ENCODE measurements at places on chromosomes 3 and 15.

DNA sequence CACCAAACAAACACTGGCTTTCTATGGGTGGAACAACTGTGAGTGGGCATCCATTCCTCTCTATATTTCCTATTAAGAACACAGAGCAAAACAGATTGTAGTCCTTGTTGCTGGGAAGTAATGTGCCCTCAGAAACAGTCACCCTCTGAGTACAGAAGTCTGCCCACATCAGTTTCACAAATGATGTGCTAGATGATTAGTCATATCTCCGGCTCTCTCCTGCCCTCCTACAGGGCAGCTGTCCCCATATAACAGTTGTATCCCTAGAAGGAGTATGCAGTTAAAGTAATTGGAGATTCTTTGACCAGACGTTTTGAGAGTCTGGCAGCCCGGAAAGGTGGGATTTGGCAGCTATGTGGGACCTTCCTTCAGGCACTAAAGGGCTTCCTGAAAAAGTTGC lies 159.9 kb downstream of the APBA2 start:
- no peak for DNase-seq

DNA sequence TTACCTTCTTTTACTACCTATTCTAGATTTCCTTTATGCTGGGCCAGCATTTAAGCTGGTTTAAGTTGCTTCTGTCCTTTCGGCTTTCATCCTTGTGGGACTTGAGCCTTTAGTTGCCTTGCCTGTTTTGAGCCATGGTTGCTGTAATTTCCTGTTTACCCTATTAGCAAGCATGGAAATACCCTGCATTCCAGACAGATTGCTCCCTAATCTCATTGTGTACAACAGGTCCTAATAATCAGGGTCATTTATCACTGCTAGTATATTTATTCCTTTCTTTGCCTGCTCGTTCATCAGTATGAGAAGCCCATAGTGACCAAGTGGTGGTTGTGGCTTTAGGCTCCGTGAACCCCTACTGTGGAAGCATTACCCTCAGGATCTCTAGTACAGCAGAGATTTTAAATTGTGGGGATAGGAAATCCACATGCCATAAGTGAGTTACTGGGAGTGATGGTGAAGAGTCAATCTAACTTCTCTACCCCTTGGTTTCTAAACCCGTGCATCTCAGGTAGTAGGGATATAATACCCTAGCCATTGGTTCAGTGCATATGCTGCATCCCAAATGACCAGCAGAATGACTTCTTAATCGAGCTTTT lies 31.9 kb downstream of the NCK1 start:
- no peak for DNase-seq

GRCh38 chr3:155407971-155408370 lies 114.5 kb upstream of the STRIT1 start:
- no peak for DNase-seq

DNA sequence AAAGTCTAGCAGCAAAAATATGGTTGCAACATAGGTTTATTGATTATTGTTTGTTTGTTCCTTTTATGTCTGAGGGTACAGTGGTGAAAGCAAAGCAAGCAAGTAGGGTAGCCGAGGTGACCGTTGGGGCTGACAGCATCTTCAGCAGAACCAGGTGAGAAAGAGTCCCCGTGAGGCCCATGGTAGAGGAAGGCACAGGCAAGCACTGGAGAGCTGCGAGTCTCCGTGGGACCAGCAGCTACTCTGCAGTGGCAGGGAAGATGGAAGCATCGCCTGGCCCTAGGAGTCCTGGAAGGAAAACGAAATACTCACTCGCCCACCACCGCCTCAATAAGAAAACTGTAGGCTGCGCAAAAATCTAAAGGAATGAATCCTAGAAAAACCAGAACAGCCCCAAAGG lies 25.3 kb upstream of the GABRA5 start:
- no peak for DNase-seq

DNA sequence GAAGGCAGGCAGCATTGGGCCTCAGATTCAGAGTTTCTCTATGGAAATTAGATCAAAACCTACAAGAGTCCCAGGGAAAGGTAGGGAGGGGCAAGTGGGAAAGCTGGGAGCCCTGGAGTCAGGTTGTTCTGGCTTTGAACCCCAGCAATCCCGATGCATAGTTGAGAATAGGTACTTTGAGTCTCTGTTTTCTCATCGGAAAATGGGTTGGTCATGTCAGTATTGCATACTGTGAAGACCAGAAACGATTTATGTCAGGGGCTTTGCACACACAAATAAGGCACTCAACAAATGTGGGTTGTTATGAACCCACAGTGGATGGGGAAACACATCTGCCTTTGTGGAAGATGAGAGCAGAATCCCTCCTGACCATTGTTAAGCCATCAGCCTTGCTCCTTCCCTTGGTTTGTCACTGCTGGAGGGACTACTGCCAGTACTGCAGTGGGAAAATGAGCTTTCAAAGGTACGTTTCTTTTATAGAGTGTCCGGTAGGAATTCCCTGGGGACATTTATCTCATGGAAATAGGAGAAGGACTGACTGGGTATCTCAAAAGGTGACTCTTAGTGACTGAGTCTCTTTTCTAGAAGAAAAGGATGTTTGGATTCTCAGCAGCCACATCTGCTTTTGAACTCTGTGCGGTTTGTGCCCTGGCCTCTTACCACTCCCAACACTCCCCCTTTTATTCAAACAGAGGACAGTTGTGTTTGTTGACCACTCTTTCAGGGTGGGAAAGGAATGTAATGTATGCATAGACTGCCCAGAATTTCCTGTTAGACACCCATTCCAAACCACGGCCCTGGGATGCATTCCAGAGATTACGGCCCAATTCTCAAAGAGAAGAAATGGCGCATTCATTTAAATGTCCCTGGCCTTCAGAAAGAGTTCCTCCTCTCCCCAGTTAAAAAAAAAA lies 54.6 kb upstream of the VILL start:
- no peak for DNase-seq

DNA sequence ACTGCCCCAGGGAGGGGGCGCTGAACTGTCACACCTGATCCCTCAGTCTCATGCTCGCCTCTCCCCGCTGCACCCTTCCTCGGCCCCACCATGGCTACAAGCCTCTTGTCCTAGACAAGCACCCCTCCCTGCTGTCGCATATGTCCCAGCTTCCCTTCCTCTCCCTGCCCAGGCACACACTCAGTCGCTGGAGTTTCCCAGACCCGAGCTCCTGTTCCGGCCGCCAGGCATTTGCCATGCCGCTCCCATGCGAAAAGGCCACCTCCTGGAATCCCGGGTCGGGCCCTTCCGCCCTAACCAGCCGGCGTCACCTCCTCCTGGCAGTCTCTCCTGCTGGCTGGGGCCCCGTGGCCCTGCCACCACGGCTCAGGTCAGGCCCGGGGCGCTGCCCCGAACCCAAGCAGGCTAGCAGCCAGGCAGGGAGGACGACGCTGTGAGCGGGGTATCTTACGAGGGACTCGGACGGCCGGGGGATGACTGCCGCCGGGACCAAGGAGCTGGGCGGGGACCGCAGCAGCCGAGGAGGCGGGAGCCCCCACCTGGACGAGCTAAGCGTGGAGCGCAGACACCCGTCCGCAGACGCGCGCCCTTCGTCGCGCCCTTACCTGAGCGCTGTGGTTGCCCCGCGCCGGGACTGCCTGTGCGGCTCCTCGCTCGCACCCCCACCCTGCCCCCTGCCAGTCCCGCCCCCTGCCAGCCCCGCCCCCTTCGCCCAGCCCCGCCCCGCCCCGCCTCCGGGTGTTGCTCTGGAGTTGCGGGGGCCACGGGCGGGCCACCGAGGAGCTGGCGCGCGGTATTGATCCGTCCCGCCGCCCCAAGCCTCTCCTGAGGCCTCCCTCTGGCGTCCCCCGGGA lies at the start of gene ALS2CL:
TSS of gene ALS2CL (minus strand) at position 642 of the 854 bp plus-strand sequence. CDS start 4,239 bp downstream, outside the sequence.
- peak; percentile 82 for DNase-seq

- DNase-seq = no peak
Measured at GRCh38 chr3:133944181-133944580, 48.5 kb upstream of the RAB6B start.

DNA sequence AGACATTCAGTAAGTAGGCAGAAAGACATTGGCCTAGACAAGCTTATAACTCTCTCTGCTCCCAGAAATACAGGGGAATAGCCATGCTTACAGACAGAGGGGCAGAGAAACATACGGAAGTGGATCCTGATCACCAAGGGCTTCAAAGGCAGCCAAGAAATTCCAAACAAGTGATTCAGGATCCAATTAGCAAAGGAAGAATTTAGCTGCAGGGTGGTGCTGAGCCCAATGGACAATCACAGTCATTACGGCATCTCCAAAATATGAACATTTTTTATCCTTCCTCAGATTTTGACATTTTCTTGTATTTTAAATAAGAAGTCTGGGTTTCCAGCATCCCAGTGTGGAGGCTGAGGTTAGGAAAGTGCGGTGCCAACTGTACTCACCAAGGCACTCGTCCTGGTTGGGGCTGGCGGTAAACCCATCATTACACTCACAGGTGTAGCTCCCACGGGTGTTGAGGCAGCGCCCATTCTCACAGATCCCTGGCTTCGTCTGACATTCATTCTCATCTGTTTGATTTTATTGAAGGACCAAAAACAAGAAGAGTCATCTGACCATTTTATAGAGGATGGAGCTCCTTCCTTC lies 96.8 kb downstream of the DUT start:
- no peak for DNase-seq

DNA sequence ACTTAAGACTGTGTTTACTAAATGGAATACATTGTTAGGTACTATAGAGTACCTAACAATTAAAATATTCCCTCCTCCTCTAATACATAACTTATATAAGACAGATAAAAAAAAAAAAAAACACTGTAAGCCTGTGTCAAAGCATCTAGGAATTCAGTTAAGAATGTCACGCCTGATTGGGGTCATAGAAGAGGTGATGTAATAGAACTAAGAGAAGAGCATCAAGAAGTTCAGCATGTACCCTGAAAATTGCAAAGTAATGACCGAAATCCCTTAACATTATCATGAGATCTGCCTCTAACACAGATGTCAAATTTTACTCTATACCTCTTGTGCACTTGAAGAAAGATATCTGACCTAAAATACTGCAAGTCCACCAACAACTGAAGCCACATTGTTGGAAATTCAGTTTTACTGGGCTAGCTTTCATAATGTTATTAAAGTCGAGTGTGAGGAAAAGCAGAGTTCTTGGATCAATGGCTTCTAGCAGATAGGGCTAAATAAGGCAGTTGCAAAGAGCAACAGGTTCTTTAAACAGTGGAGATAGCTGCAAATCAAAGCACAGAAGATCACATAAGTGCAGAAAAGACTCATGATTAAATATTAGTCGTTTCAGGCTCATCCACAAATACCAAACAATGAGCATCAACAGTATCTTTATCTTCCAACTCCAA lies 75.0 kb downstream of the TBL1XR1 start:
- DNase-seq = no peak

DNA sequence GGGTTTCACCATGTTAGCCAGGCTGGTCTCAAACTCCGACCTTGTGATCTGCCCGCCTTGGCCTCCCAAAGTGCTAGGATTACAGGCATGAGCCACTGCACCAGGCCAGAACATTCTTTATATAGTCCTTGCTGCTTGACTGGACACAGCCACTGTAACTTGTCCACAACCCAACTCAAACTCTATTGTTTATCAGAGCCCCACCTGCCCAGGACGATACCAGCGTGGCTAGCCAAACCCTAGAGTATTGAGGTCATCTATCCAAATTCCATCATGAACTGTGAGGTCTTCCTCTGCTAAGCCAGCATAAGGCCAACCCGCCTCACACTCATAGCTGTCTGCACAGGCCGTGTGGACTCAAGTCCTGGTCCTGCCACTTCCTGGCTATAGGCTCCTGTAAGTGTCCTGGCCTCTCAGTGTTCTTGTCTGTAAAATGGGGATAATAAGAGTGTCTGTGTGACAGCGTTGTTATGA lies 63.9 kb downstream of the DAPK2 start:
- DNase-seq = no peak

DNA sequence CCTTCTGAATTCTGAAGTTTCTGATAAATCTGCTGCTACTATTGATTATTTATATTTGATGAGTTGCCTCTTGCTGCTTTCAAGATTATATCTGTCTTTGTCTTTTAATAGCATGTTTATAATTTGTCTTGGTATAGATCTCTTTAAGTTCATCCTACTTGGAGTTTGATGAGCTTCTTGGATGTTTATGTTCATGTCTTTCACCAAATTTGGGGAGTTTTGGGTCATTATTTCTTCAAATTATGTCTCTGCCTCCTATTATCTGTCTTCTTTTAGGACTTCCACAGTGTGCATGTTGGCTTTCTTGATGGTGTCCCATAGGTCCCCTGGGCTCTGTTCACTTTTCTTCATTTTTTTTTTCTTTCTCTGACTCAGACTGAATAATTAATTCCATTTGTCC lies 32.3 kb upstream of the EDEM1 start:
- no peak for DNase-seq

- no peak for DNase-seq
Measured at GRCh38 chr15:83733206-83733605, 79.3 kb downstream of the ADAMTSL3 start.

DNA sequence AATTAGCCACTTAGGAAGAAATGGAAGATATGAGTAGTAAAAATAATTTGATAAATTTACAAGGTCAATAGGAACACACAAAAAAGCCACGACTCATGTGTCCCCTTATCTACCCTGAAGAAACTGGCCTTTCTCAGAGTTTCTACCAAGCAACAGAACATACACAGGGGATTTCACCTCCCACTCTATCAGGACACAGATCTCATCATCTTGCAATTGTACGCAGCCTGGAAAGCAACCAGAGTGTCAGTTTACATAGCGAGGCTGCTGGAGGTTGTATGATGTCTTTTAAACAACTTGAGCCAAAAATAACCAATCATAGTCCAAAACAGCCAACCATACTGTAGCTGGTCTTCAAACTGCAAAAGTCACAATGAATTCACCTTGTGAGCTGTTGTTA lies 19.7 kb upstream of the LMOD3 start:
- no peak for DNase-seq
